ENCODE measurements at places on chromosomes 11 and 22.

DNA sequence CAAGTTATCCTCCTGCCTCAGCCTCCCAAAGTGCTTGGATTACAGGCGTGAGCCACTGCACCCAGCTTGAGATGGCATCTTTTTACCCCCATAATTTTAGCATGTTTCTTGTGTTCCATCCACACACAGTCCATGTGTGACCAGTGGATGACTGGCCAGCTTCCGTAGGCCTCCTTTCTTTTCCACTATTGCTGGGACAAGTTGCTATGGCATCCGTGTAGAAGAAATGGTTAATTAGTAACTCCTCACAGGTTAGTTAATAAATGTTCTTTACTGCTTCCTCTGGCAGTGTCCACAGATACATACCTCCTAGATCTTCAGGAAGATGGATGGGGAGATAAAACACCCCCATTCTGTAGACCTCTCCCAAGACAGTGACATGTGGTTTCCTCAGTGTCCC lies 154.3 kb upstream of the RASSF10 start:
- DNase-seq: no peak

- no peak for DNase-seq
Measured at GRCh38 chr11:26620282-26621045, 48.4 kb upstream of the MUC15 start.

DNA sequence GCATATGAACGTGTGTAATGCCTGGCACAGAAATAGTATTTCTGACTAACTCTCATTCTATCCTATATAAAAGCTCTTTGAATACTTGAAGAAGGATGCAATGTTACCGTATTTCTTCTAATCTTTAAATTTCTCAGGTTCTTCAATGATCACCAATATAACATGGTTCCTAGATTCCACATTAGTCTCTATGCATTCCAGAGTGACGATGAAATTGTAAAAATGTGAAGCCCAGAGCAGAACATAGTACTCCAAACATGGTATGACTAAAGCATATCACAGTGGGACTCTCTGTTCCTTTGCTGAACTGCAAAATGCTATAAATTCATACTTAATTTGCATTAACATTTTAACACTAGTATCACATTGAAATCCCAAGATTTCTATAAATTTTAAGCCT lies 877.6 kb upstream of the CHORDC1 start:
- no peak for DNase-seq

DNA sequence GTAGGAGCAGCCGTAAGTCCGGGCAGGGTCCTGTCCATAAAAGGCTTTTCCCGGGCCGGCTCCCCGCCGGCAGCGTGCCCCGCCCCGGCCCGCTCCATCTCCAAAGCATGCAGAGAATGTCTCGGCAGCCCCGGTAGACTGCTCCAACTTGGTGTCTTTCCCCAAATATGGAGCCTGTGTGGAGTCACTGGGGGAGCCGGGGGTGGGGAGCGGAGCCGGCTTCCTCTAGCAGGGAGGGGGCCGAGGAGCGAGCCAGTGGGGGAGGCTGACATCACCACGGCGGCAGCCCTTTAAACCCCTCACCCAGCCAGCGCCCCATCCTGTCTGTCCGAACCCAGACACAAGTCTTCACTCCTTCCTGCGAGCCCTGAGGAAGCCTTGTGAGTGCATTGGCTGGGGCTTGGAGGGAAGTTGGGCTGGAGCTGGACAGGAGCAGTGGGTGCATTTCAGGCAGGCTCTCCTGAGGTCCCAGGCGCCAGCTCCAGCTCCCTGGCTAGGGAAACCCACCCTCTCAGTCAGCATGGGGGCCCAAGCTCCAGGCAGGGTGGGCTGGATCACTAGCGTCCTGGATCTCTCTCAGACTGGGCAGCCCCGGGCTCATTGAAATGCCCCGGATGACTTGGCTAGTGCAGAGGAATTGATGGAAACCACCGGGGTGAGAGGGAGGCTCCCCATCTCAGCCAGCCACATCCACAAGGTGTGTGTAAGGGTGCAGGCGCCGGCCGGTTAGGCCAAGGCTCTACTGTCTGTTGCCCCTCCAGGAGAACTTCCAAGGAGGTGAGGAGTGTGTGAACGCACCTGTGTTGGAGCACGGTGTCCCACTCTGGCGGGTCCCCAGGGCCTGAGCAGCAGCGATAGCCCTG lies at the start of gene TAGLN:
TAGLN (plus strand) TSS at position 318 of the 863 bp plus-strand sequence. CDS start 3,644 bp downstream, outside the sequence.
- no peak for DNase-seq

DNA sequence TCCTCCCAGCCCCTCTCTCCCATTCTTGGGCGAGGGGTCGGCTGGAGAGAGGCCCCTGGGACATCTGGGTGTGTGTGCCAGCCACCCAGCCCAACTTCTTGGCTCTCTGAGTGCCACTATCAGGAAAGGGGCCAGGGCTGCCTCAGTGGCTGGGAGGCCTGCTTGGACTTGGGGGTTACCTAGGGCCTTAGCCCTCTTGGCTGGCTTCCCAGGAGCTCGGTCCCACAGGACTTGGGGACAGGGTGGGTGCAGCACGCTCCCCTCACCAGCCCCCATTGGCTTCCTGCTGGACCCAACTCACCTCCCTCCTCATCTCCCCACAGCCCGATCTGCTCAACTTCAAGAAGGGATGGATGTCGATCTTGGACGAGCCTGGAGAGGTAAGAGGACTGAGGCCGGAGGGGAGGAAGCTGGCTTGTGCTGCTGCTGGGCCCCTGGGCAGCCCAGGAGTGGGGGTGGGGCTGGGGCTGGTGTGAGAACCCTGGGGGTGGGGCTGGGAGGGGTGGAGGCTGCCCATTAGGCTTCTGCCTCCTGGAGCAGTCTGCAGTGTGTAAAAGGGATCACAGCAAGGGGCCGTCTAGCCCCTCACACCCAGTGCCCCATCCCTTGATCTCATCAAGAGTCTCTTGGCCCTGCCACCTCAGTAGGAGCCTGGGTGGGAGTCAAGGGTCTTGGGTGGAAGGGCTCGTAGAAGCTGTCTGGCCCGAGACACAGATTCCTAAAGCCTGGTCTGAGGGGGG lies 54.8 kb downstream of the TRIOBP start:
- DNase-seq: no peak

- no peak for DNase-seq
Measured at GRCh38 chr11:110614031-110614430, 98.2 kb downstream of the ARHGAP20 start.

- no peak for DNase-seq
Measured at GRCh38 chr11:73784080-73784634, 3.5 kb upstream of the MRPL48 start.

GRCh38 chr11:64089915-64090805 lies 54.4 kb downstream of the FLRT1 start:
- no peak for DNase-seq

DNA sequence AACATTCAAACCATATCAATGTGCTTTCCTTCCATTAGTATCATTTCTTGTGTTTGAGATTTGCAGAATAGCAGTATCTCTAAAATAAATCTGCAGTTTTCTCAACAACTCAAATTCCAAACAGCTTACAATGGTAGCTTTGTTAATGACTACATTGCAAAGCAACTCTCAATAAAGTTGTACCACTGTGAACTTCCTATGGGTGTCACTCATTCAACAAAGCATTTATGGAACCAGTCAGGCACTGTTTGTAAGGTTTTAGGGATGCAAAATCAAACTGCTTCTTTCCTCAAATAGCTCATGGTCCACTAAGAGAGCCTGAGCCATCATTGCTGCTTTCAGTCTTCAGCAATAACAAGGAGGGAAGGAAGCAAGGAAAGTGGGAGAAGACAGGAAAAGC lies 91.0 kb downstream of the CCDC83 start:
- DNase-seq: no peak

GRCh38 chr22:30305519-30305905 lies 16.2 kb upstream of the CASTOR1 start:
- peak; percentile 19 for DNase-seq

DNA sequence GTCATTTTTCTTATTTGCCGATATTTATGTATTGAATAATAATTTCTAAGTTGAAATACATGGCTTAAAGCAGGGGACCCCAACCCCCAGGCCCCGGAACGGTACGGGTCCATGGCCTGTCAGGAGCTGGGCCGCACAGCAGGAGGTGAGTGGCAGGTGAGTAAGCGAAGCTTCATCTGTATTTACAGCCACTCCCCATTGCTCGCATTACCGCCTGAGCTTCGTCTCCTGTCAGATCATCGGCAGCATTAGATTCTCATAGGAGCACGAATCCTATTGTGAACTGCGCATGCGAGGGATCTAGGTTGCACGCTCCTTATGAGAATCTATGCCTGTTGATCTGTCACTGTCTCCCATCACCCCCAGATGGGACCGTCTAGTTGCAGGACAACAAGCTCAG lies 4.5 kb downstream of the ZMAT5 start:
- no peak for DNase-seq

DNA sequence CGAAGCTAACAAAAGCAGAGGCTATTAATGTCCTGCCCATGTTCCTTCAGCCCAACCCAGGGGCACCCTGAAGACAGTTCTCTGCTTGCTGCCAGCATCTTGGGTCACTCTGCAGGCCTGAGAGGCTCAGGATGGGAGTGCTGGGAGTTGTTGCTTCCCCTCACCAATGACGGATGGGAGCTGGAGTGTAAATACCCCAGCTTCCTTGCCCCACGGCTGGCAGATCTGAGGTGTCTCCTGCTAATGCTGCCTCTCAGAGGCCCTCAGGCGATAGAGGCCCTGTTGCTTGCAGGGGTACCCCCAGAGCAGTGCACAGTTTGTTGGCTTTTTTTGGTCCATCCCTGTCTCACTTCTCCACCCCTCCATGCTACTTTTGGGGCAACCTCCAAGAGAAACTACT lies 32.9 kb downstream of the IFT27 start:
- no peak for DNase-seq

DNA sequence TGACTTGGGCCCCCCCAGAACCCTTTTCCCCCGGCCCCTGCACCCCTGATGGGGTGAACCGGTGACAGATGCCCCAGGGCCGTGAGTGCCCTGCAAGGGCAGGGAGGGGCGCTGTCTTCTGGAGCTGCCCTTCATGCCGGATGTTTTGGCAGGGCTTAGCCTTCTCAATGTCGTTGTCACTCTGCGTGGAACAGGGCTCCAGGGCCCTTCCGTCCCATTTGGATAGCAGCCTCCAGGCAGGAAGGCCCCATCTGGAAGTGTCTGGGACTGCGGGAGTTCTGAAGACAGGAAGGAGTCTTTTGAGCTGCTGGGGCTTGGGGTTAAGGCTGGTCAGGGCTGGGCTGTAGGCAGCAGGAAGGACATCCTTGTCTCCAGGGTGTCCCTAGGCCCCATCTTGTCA lies 4.6 kb downstream of the FRMD8 start:
- DNase-seq: no peak

DNA sequence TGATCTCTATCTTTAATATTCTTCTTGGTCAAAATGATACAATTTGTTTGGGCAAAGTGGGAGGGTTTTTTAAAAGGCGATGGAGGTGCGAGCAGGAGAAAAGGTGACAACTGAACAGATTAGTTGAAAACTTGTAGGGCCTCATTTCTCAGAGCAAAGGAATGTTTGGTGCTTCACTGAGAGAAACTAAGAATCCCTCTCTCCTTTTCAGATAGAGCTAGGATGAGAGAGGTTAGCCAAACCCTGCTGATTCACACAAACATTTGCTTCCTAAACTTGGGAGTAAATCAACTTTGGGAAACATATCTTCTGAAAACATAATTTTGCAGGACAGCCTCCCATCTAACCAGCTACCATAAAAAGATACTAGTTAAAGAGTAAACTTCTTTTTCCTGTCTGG lies 57.0 kb downstream of the PHF21A start:
- DNase-seq: no peak

- DNase-seq: no peak
Measured at GRCh38 chr11:67177399-67178281, 58.6 kb downstream of the KDM2A start.

GRCh38 chr11:18203723-18204122 lies 31.1 kb downstream of the MRGPRX4 start:
- no peak for DNase-seq

DNA sequence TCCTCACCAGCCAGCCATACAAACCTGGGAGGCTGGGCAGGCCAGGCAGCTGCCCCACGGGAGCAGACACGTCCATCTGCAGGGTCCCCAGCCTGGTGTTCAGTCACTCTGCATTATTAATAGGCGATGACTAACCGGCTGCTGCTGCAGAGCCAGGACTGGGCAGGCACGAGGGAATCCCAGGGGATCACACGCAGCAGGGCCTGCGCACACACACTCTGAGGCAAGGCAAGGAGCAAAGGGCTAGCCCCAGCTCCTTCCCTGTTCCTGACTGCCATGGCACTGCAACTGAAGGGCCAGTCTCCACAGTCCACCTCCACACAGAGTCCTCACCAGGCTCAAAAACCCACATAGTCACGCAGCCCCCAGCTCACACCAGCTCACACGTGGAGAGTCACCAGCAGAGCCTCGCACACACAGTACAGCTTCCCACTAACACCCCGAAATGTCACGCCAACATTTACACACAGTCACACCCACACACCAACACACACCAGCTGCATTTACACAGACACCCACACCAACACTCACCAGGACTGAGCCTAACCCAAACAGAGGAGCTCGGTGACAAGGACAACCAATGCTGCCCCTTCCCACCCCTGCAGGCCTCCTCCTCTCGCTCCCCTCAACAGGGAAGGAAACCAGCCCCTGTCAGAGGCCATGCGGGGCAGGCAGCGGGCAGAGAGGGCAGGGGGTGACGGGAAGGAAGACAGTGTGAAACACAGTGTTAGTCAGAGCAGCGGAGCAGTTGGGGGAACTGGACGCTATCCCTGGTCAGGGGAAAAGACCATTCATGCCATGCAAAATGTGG lies 47.3 kb downstream of the NRXN2 start:
- DNase-seq: no peak

DNA sequence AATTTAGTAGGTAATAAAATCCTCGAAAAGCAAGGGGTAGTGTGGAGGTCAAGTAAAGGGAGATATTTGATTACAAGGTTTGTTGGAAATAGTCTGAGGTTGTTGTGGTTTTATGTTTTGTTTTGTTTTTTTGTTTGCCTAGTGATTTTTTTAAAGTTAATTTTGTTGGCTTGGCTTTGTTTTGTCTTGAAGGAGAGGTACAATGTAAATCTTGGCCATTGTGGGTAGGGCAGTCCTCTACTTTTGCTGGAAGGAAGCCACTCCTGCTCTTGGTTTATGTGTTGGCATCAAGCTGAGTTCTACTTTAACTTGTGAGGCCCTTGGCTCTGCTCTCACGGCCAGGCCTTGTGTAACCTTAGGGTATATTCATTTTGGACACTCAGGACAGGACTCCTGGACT lies 3.2 kb downstream of the AMOTL1 start:
- no peak for DNase-seq

- DNase-seq: no peak
Measured at GRCh38 chr11:128896356-128896755, 5.2 kb downstream of the KCNJ5 start.

GRCh38 chr11:114183044-114183511 lies 113.1 kb upstream of the NNMT start:
- DNase-seq: no peak

- no peak for DNase-seq
Measured at GRCh38 chr22:27725661-27726060, 75.9 kb downstream of the MN1 start.

GRCh38 chr11:35765211-35765610 lies 102.6 kb downstream of the TRIM44 start:
- DNase-seq: no peak

DNA sequence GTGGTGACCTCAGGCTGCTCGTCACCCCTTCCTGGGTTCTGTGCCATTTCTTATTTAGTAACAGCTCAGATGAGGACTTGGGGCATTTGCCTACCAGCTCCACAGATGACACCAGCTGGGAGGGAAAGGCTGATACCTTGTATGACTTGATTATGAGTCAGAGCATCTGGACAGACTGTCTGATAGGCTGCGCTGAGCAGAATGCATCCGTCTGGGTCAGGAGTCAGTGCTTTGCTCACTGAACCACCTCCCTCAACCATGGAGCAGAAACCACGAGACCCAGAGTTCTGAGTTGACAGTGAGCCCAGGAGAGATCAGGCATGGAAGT lies 6.8 kb downstream of the ST14 start:
- DNase-seq: no peak

GRCh38 chr11:35667257-35667656 lies 4.7 kb downstream of the TRIM44 start:
- DNase-seq: no peak

GRCh38 chr11:71223081-71223405 lies 29.3 kb downstream of the SHANK2 start:
- DNase-seq: no peak

All from activated CD8-positive, alpha-beta memory T cell treated with anti-CD3 and anti-CD28 coated beads for 1 hour (primary cell).